ENCODE measurements at places on chromosomes 7 and 10. TPM values are rescaled to one million over a fixed set of nuclear protein-coding genes. Genes with fewer than 3 reads are reported as not detected.

Gene OR2A12
- not detected for total RNA-seq

Gene HECW1
- not detected for total RNA-seq

Gene GIMAP1
- total RNA-seq = 0.99 TPM

Gene HOXA3
- total RNA-seq = 1.6 TPM

Gene ADIRF
- total RNA-seq = 113 TPM

Gene ANKRD7
- not detected for total RNA-seq

Gene OR2A5
- not detected for total RNA-seq

Gene HTR5A
- not detected for total RNA-seq

Gene CLDN12
- 18.1 TPM for total RNA-seq

Gene NME8
- total RNA-seq = not detected

Gene CAMK2B
- total RNA-seq = 0.52 TPM

Gene BNIP3
- 147 TPM for total RNA-seq

Gene RAMP3
- total RNA-seq = 23.1 TPM

Gene ZNF853
- 3.6 TPM for total RNA-seq

Gene HOXA6
- total RNA-seq = not detected

Gene GPR26
- total RNA-seq = not detected

Gene TMEM72
- total RNA-seq = 10.2 TPM

Gene LRRC4
- total RNA-seq = 0.33 TPM

Gene CADPS2
- total RNA-seq = 63.9 TPM

Gene IDI2
- not detected for total RNA-seq

Gene MYL10
- total RNA-seq = not detected

Gene AKR1D1
- not detected for total RNA-seq

Gene FAM25A
- not detected for total RNA-seq

Gene ZKSCAN1
- 31.6 TPM for total RNA-seq

Gene RGR
- total RNA-seq = not detected

Gene MACROH2A2
- total RNA-seq = 0.99 TPM

Gene PNLIPRP1
- total RNA-seq = 3,318 TPM

Gene SPDYE3
- total RNA-seq = not detected

Gene SVOPL
- total RNA-seq = not detected

Gene RPEL1
- total RNA-seq = not detected

Gene BPGM
- 2.6 TPM for total RNA-seq

Gene FLNC
- total RNA-seq = 4.0 TPM

Gene ARL5B
- 8.6 TPM for total RNA-seq

Gene ATP6V1F
- total RNA-seq = 45.8 TPM

Gene NAT16
- 0.26 TPM for total RNA-seq

Gene CHAT
- total RNA-seq = not detected

Gene SLC13A1
- total RNA-seq = not detected

Gene CRTAC1
- not detected for total RNA-seq

Gene PTPN20
- total RNA-seq = 0.99 TPM

Gene LIPN
- not detected for total RNA-seq

Gene SKIDA1
- 1.3 TPM for total RNA-seq

Gene CNPY1
- not detected for total RNA-seq

Gene NUTM2E
- 1.6 TPM for total RNA-seq

Gene WEE2
- total RNA-seq = not detected

Gene POLR1F
- 9.3 TPM for total RNA-seq

Gene FRAT1
- 3.0 TPM for total RNA-seq

Gene CAV1
- total RNA-seq = 32.6 TPM

Gene ELMO1
- 56.0 TPM for total RNA-seq

Gene ADRB1
- total RNA-seq = 8.6 TPM

Gene SAP25
- total RNA-seq = not detected

Gene CLEC5A
- total RNA-seq = 1.6 TPM

Gene DRGX
- not detected for total RNA-seq

Gene MEOX2
- 0.66 TPM for total RNA-seq

Gene TLX1
- total RNA-seq = not detected

Gene UPK3BL2
- 20.4 TPM for total RNA-seq

Measured in body of pancreas (tissue), 4 donors.